IMR-90 (cell line): ENCODE measurements at places on chromosomes 12 and 14. TPM values are rescaled to one million over a fixed set of nuclear protein-coding genes. Genes with fewer than 3 reads are reported as not detected.

Gene VSIG10
- total RNA-seq, result 10.0 and 17.5 TPM in 2 replicates

Gene GALNT16
- total RNA-seq, result 0.28 and 0.36 TPM in 2 replicates

GRCh38 chr12:124837958-124838803 is 25.5 kb downstream of the SCARB1 start:
- DNase-seq, result peak; percentile 98
- no peak overlapping the region for H3K4me3 ChIP-seq
- H3K27me3 ChIP-seq, result no peaks in the 10 kb centered on the region; the same call in 1 of the 2 replicates
- H3K36me3 ChIP-seq, result no peaks in the 10 kb centered on the region
- H3K4me1 ChIP-seq, result peaks cover 5% of the 10 kb centered on the region

GRCh38 chr12:45611061-45611460 is 118.4 kb upstream of the ARID2 start:
- no peak overlapping the region for H3K4me3 ChIP-seq
- peaks cover 3% of the 10 kb centered on the region; the same call in 1 of the 2 replicates for H3K4me1 ChIP-seq
- no peaks in the 10 kb centered on the region for H3K36me3 ChIP-seq
- no peaks in the 10 kb centered on the region for H3K27me3 ChIP-seq
- no peak for DNase-seq
- no peak overlapping the region for H3K27ac ChIP-seq

DNA sequence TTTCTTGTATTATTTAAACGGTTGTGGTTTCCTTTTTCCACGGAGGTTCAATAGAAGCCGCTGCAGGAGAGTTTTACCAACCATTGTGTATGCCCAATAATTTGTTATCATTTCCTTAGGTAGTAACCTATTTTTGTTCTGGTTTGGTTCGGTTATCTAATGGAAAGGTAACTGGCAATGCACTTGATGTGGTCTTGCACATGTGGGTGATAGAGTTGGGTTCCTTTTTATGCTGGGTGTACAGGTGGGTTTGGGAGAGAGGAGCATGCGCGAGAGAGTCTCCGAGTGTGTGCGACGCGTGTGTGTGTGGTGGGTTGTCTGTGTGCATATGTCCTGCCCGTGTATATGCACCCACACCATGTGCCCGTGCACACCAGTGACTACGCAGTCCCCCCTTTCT is 102.7 kb upstream of the FKBP4 start:
- no peak overlapping the region for H3K27ac ChIP-seq
- no peak for DNase-seq
- H3K4me3 ChIP-seq, result no peak overlapping the region
- H3K27me3 ChIP-seq, result peaks cover 8% of the 10 kb centered on the region

DNA sequence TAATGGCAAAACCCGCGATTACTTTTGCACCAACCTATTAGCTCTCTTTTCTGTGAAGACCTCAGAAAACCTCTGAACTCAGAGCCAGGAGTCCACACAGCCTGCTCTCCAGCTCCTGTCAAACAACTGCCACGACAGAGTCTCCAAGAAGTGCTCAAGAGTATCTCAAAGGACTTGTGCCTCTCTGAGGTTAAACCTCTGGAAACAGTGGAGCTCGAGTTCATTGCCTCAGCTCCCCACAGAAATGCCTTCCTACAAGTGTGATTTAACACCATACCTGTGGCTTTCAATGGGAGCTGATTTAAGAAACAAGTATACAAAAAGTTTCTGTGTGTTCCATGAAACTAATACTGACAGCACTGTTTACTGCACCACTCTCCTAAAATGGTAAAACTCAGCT is 20.1 kb downstream of the ACTN1 start:
- no peak for DNase-seq
- no peaks in the 10 kb centered on the region for H3K27me3 ChIP-seq
- peaks cover 42% of the 10 kb centered on the region for H3K36me3 ChIP-seq
- no peak overlapping the region for H3K4me3 ChIP-seq
- H3K4me1 ChIP-seq, result peaks cover 61% of the 10 kb centered on the region

- no peak for DNase-seq
- no peaks in the 10 kb centered on the region for H3K27me3 ChIP-seq
- H3K4me3 ChIP-seq, result no peak overlapping the region
- no peaks in the 10 kb centered on the region for H3K36me3 ChIP-seq
- no peak overlapping the region for H3K27ac ChIP-seq
Observed at GRCh38 chr14:93010522-93011140, 87.7 kb downstream of the CHGA start.
